ENCODE measurements at places on chromosomes 13 and 19.

GRCh38 chr13:27375686-27376326 is 48.6 kb upstream of the GTF3A start:
- H3K36me3 ChIP-seq: no peaks in the 10 kb centered on the region
- peaks cover 15% of the 10 kb centered on the region for H3K4me1 ChIP-seq
- DNase-seq: no peak
- no peak overlapping the region for H3K4me3 ChIP-seq

GRCh38 chr13:98261165-98261702 is 84.2 kb upstream of the RNF113B start:
- no peaks in the 10 kb centered on the region for H3K36me3 ChIP-seq
- no peaks in the 10 kb centered on the region for H3K4me1 ChIP-seq
- H3K4me3 ChIP-seq: no peak overlapping the region
- H3K27ac ChIP-seq: no peak overlapping the region
- DNase-seq: no peak
- no peaks in the 10 kb centered on the region for H3K27me3 ChIP-seq

DNA sequence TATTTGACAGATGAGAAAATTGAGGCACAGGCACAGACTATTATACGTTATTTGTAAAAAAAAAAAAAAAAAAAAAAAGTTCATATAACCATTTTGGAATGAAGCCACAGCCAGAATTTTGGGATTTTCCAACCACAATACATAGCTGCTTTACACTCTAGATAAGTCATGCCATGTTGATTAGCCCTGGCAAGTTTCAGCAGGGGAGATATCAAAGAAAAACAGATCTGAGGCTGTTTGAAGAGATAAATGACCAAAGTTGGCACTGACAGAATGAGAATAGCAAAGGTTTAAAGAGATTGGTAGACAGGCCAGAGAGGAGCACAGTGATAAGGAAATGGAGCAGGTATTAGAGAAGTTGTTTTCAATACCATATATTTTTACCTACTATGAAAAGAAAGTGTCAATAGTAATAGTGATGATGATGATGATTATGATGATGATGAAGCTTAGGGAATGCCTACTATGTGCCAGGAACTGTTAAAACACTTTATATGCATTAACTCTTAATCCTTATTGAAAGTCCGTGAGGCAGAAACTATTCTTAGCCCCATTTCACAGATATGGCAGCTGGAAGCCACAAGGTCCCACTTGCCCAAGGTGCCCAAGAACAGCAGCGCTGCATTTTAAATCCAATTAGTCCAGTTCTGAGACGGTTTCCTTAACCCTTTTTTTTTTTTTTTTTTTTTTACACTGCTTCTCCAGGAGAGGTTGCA is 105.5 kb downstream of the MBNL2 start:
- H3K27ac ChIP-seq: peak overlapping the region; percentile 19
- no peak overlapping the region for H3K4me3 ChIP-seq
- H3K36me3 ChIP-seq: no peaks in the 10 kb centered on the region

GRCh38 chr13:73672492-73672891 is 461.7 kb downstream of the KLF12 start:
- H3K4me1 ChIP-seq: no peaks in the 10 kb centered on the region
- no peak overlapping the region for H3K27ac ChIP-seq
- no peak overlapping the region for H3K4me3 ChIP-seq
- peaks cover 8% of the 10 kb centered on the region for H3K27me3 ChIP-seq
- H3K36me3 ChIP-seq: no peaks in the 10 kb centered on the region
- no peak for DNase-seq

GRCh38 chr13:104014803-104015645 is 948.8 kb upstream of the SLC10A2 start:
- no peaks in the 10 kb centered on the region for H3K27me3 ChIP-seq
- no peak for DNase-seq
- H3K27ac ChIP-seq: no peak overlapping the region
- no peak overlapping the region for H3K4me3 ChIP-seq

DNA sequence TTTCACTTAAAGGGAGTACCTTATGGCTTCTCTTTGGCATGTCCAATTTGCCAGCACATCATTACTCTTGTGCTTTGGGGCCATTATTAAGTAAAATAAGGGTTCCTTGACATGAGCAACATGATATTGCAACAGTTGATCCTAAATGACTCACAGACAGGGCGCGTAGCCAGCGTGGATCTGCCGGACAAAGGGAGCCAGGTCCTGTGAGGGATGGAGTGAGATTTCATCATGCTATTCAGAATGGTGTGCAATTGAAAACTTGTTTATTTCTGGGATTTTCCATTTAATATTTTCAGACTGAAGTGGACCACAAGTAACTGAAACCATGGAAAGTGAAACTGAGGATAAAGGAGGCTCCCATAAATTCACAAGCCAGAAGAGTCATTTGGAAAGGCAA is 48.6 kb upstream of the WASF3 start:
- no peaks in the 10 kb centered on the region for H3K4me1 ChIP-seq
- peaks cover 1% of the 10 kb centered on the region for H3K27me3 ChIP-seq
- H3K36me3 ChIP-seq: no peaks in the 10 kb centered on the region
- H3K27ac ChIP-seq: no peak overlapping the region
- DNase-seq: no peak
- H3K4me3 ChIP-seq: no peak overlapping the region

GRCh38 chr13:26026211-26026610 is 25.6 kb downstream of the SHISA2 start:
- no peak overlapping the region for H3K4me3 ChIP-seq
- H3K36me3 ChIP-seq: peaks cover 4% of the 10 kb centered on the region
- no peaks in the 10 kb centered on the region for H3K4me1 ChIP-seq

DNA sequence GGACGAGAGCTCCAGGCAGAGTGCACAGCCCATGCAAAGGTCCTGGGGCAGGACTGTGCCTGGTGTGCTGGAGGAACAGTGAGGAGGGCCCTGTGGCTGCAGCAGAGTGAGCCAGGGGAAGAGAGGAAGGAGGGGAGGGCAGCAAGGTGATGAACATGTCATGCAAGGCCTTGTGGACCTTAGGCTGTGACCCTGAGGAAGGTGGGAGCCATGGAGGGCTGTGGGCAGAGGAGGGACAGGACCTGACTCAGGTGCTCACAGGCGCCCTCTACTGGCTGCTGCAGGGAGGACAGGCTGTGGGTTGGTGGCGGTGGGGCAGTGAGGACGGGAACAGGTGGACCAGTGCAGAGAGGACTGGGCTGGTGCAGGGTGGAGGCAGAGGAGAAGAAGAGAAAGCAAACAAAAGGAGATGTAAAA is 170.3 kb downstream of the PTPRS start:
- peak overlapping the region; percentile 24 for H3K27ac ChIP-seq
- peaks cover 4% of the 10 kb centered on the region for H3K27me3 ChIP-seq
- H3K4me1 ChIP-seq: no peaks in the 10 kb centered on the region
- H3K4me3 ChIP-seq: no peak overlapping the region

- H3K4me3 ChIP-seq: no peak overlapping the region
- no peak for DNase-seq
- peaks cover 7% of the 10 kb centered on the region for H3K27me3 ChIP-seq
- no peaks in the 10 kb centered on the region for H3K36me3 ChIP-seq
- no peak overlapping the region for H3K27ac ChIP-seq
- peaks cover 13% of the 10 kb centered on the region for H3K4me1 ChIP-seq
These were observed 157.0 kb upstream of the FNDC3A start for GRCh38 chr13:48818495-48819356.

DNA sequence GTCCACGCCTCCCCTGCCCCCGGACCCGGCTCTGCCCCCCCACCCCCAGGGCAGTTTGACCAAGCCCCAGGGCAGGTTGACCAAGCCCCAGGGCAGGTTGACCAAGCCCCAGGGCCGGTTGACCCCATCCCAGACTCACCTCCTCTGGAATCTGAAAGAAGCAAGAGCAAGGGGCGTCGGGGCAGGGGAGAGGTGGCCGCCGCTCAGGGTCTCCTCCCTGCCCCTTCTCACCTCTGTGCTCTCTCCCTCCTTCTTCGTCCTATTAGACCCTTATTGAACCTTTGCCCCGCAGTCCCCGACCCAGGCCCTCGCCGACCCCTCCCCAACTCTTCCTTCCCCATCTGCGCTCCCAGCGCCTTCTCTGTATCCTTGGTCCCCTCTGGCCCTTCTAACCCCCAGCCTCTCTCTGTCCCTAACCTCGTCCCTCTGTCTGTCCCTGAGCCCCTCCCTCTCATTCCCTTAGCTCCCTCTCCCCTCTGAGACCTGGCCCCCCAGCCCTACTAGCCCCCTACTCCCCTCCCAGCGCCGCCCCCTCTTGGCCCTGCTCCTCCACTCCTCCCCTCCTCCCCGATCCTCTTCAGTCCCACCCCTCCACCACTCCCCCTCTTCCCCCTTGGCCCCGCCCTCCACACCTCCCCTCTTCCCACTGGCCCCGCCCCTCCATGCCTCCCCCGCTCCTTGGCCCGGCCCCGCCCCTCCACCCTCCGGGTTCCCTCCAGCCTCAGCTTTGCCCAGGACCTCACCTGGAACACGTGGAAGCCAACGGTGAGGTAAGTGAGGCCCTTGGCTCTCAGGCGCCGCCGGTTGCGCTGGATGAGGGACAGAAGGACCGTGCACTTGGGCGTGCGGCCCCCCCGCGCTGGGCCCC is 7.6 kb downstream of the CAPN12 start:
- H3K36me3 ChIP-seq: peaks cover 12% of the 10 kb centered on the region
- peaks cover 8% of the 10 kb centered on the region for H3K27me3 ChIP-seq
- peak overlapping the region; percentile 61 for H3K4me3 ChIP-seq
- peak overlapping the region; percentile 48 for H3K27ac ChIP-seq
- peaks cover 45% of the 10 kb centered on the region for H3K4me1 ChIP-seq
- peak; percentile 38 for DNase-seq

DNA sequence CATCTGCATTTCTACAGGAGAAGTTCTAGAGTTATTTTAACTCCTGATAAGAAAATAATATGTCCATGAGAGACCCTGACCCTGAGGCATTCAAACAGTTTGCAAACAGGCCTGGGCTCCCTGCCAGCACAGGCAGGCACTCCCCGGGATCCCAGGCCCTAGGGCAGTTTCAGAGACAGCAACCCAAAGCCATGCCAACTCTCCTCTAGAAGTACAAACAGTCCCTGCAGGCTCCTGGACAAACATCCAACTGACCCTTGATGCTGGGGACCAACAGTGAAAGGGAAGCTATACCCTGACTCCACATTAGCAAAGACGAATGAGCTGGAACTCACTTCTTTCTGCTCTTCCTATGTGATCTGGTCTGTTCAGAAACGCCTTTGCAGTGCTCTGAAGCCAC is 44.8 kb downstream of the CCDC70 start:
- no peak overlapping the region for H3K4me3 ChIP-seq
- H3K4me1 ChIP-seq: peaks cover 35% of the 10 kb centered on the region
- no peaks in the 10 kb centered on the region for H3K27me3 ChIP-seq
- no peak for DNase-seq

- H3K36me3 ChIP-seq: peaks cover 18% of the 10 kb centered on the region
- H3K27me3 ChIP-seq: no peaks in the 10 kb centered on the region
- no peak overlapping the region for H3K4me3 ChIP-seq
- H3K27ac ChIP-seq: no peak overlapping the region
- peaks cover 41% of the 10 kb centered on the region for H3K4me1 ChIP-seq
- no peak for DNase-seq
These were observed 190.9 kb downstream of the KLF12 start for GRCh38 chr13:73943137-73943964.

DNA sequence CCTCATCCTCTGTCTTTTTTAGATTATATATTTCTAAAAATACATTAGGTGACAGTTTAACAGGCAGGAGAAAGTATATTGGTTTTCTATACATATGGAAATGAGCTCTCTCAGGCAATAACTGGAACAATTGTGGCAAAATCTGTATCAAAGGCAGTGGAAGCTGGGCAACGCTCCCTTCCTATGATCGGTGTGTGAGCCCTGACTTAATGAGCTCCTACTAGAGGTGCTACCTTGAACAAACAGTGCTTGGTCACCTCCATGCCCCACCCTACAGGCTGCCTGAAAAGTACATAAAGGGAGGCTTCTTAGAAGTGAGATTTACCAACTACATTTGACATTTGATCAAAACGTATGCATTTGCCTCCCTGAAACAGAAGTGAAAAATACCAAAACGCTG is 185.3 kb downstream of the EFNB2 start:
- no peaks in the 10 kb centered on the region for H3K4me1 ChIP-seq
- H3K27me3 ChIP-seq: peaks cover 16% of the 10 kb centered on the region
- H3K36me3 ChIP-seq: no peaks in the 10 kb centered on the region

- DNase-seq: no peak
- no peaks in the 10 kb centered on the region for H3K4me1 ChIP-seq
- no peak overlapping the region for H3K27ac ChIP-seq
- no peak overlapping the region for H3K4me3 ChIP-seq
- peaks cover 2% of the 10 kb centered on the region for H3K27me3 ChIP-seq
These were observed 51.7 kb upstream of the SIAH3 start for GRCh38 chr13:45903051-45903813.

GRCh38 chr19:19447536-19448237 is 42.2 kb downstream of the GATAD2A start:
- H3K4me1 ChIP-seq: peaks cover 77% of the 10 kb centered on the region
- peaks cover 14% of the 10 kb centered on the region for H3K36me3 ChIP-seq

- no peaks in the 10 kb centered on the region for H3K4me1 ChIP-seq
- no peak for DNase-seq
- no peak overlapping the region for H3K4me3 ChIP-seq
- no peaks in the 10 kb centered on the region for H3K36me3 ChIP-seq
These were observed 316.0 kb upstream of the MIR17HG start for GRCh38 chr13:91031508-91031907.

GRCh38 chr13:45512098-45512496 is 47.4 kb downstream of the COG3 start:
- no peaks in the 10 kb centered on the region for H3K27me3 ChIP-seq
- H3K36me3 ChIP-seq: peaks cover 39% of the 10 kb centered on the region
- H3K4me1 ChIP-seq: peaks cover 9% of the 10 kb centered on the region
- peak overlapping the region; percentile 18 for H3K27ac ChIP-seq

- DNase-seq: no peak
- H3K27me3 ChIP-seq: no peaks in the 10 kb centered on the region
- no peak overlapping the region for H3K27ac ChIP-seq
- H3K4me1 ChIP-seq: no peaks in the 10 kb centered on the region
These were observed 210.4 kb upstream of the ZNF536 start for GRCh38 chr19:30161770-30162169.

GRCh38 chr13:37225414-37226070 is 120.1 kb upstream of the CSNK1A1L start:
- peaks cover 2% of the 10 kb centered on the region for H3K27me3 ChIP-seq
- H3K4me1 ChIP-seq: no peaks in the 10 kb centered on the region
- DNase-seq: no peak
- no peak overlapping the region for H3K4me3 ChIP-seq
- no peak overlapping the region for H3K27ac ChIP-seq
- no peaks in the 10 kb centered on the region for H3K36me3 ChIP-seq

DNA sequence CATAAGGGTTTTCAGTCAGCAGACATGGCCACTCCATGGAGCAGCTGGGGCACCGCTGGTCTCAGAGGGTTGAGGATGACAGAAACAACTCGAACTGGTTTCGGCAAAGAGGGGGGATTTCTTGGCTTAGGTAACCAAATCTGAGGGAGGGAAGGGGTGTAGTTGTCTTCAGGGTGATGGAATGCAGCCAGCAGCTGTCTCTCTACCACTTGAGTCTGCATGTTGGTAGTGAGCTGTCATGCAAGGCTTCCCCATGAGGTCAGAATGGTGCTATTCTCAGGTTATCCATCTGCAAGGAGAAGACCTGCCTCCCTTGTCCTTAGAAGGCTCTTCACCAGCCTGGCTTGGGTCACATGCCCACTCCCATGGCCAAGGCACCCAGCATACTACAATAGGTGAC is 55.6 kb upstream of the PEG3 start:
- H3K4me1 ChIP-seq: no peaks in the 10 kb centered on the region
- H3K27ac ChIP-seq: no peak overlapping the region
- H3K4me3 ChIP-seq: no peak overlapping the region

GRCh38 chr19:1248139-1248785 is at the start of gene MIDN:
MIDN (plus strand) TSS chr19:1248583; CDS start chr19:1250297, 1,714 bp downstream.
- peaks cover 5% of the 10 kb centered on the region for H3K4me1 ChIP-seq
- H3K27me3 ChIP-seq: no peaks in the 10 kb centered on the region
- peaks cover 14% of the 10 kb centered on the region for H3K36me3 ChIP-seq
